ENCODE measurements at places on chromosomes 7 and 10.

DNA sequence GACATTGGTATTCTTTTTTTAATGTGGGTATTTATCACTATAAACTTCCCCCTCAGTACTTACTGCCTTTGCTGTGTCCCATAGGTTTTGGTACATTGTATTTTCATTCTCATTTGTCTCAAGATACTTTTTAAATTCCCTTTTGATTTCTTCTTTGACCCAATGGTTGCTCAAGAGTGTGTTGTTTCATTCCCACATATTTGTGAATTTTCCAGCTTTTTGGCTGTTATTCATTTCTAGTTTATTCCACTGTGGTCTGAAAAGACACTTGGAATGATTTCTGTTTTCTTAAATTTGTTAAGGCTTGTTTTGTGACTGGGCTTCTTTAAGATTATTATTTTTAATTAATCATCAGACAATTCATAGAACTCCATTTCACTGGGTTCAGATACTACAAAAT, 105.0 kb downstream of the EPC1 start:
- no peak for DNase-seq

- no peak for DNase-seq
Observed at GRCh38 chr7:90900628-90901356, 304.7 kb downstream of the CDK14 start.

DNA sequence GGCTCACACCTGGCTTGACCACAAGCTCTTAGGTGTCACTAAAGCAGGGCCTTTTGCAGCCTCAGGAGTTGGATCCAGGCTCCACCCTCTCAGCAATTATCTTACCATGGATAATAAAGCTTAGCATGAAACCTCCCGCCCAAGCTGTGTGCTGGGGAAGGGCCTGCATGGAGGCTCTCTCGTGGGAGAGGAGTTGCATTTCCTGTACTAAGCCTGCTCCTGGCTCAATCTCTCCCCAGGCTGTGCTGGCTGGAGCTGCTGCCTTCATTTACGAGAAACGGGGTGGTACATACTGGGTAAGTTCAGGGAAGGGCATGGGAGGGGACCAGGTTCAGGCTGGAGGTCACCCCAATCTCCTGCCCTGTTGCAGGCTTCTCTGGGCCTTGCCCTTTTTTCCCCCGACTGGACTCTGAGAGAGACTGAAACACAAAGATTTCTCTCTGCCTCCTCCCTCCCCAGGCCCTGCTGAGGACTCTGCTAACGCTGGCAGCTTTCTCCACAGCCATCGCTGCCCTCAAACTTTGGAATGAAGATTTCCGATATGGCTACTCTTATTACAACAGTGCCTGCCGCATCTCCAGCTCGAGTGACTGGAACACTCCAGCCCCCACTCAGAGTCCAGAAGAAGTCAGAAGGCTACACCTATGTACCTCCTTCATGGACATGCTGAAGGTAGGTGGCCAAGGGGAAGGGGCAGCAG, 2.7 kb downstream of the TMEM176A start:
- no peak for DNase-seq

- no peak for DNase-seq
Observed at GRCh38 chr7:130956417-130957136, 222.6 kb upstream of the KLF14 start.

DNA sequence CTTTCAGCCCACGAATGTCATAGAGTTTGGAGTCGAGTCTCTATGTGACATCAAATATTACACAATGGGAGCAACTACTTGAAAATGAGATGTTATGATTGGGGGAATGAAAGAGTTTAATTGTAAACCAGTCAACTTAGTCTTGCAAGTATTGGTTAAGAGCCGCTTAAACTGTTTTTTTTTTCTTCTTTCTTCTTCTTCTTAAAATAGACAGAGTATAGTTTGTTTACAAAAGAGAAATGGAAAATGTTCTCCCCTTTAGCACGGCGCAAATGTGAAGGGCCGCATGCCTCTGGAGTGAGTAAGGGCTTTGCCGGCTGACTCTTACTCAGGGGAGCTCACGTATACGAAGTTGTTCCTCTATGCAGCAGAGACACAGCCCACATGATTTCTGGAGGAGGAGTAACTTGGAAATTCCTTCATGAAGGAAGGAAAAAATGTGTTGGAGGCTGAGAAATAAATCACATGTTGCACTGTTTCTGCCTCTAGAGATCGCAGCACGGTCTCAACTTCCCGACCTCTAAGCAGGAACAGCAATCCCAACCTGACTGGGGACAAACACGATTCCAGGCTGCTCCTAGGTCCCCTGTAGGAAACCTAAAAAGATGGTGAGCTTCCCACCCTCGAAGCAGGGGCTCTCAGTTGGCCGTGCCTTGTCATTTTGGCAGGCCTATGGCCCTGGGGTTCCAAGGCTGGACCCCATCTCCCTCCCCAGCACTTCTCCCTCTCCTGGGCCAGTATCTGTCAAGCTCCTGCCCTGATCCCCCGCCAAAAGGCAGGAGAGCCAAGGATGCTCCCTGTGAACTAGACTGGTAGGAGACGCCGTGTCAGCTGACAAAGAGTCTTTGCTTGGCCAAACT, 44.8 kb downstream of the MYOF start:
- no peak for DNase-seq

DNA sequence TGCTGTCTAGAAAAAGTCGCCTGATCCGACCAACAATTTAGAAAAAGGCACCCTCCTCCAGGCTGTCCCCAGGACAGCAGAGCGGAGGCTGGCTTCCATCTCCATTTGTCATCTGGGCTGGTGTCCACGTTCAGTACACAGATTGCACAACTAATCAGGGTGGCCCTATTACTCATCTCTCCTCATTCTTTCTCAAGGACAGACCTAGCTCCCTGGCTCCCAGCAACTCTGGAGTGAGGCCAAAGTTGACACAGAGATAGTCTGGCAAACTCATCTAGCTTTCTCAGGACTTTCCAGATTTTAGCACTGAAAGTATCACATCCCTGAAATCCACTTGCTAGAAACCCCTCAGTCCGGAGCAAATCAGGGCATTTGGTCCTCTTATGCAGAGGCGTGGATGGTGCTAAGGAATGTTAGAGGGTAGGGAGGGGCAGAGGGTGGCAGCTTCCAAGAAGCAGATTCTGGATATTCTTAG, 75.1 kb downstream of the DNAH11 start:
- DNase-seq, result no peak

DNA sequence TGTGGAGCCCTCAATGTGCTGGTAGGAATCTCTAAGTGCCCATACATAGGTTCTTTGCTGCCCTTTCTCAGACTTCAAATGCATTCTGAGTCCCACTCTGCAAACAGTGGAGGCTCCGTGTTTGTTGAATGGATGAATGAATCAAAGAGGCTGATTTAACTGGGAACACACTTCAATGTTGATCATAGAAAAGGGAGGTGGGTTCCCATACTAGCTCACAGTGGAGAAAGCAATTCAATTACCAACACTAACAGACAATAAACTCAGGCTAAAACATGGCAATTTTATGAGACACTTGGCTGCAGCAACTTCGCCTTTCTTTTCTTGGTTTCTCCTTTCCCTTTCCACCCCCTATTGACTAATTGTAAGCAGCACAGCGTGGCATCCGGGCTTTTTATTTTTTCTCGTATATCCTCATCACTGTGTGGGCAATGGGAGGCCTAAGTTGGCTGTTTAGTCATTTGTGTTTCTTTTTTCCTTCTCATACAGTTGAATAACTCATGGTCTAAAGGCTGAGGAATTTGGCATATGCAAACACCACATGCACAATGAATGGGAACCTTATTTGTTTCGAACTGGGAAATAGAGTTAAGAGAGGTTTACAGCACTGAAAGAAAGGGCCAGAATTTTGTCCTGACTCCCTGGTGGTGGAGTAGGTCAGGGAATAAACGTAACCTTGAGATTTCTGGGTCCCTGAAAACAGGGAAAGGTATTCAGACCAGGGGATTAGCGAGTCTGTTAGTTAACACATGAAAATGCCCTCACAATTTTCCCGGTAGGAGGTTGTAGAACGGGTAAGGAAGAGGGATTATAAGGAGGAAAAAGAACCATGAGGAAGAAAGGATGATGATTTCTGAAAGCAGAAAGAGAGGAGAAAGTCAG, 858.5 kb downstream of the KCNMA1 start:
- no peak for DNase-seq

GRCh38 chr7:91636728-91637127, 243.8 kb downstream of the MTERF1 start:
- DNase-seq, result no peak
